ENCODE measurements at places on chromosomes 3 and 15. TPM values are rescaled to one million over a fixed set of nuclear protein-coding genes. Genes with fewer than 3 reads are reported as not detected.

GRCh38 chr3:9280451-9281219 lies 31.2 kb upstream of the SRGAP3 start:
- no peak for DNase-seq
- no peaks in the 10 kb centered on the region for H3K27me3 ChIP-seq
- H3K27ac ChIP-seq: no peak overlapping the region
- no peaks in the 10 kb centered on the region for H3K36me3 ChIP-seq
- H3K4me3 ChIP-seq: no peak overlapping the region
- H3K4me1 ChIP-seq: no peaks in the 10 kb centered on the region

GRCh38 chr3:29538610-29538958 lies 257.7 kb downstream of the RBMS3 start:
- H3K4me3 ChIP-seq: no peak overlapping the region
- H3K27me3 ChIP-seq: no peaks in the 10 kb centered on the region
- no peak for DNase-seq
- no peaks in the 10 kb centered on the region for H3K36me3 ChIP-seq

- H3K27ac ChIP-seq: peak overlapping the region; percentile 90
- no peaks in the 10 kb centered on the region for H3K36me3 ChIP-seq
- H3K27me3 ChIP-seq: no peaks in the 10 kb centered on the region
These were observed 225.1 kb downstream of the ITPR1 start for GRCh38 chr3:4718179-4718736.

DNA sequence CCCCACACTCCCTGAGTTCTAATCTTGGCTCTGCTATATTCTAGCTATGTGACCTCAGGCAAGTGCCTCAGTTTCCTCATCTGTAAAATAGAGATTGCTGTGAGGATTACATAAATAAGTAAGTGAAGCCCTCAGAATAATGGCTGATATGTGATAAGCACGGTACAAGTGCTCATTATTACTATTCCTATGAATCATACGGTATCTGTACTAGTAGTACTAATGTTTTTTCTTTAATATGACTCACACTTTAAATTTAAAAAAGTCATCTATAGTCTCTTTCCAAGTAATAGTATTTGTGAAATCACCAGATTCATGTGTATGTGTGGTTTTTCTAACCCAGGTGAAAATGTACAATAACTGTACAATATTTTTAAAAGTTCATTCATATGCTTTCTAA lies 58.7 kb downstream of the CLDN11 start:
- DNase-seq: no peak
- peaks cover 33% of the 10 kb centered on the region for H3K27me3 ChIP-seq
- H3K27ac ChIP-seq: no peak overlapping the region
- no peak overlapping the region for H3K4me3 ChIP-seq
- H3K36me3 ChIP-seq: no peaks in the 10 kb centered on the region
- no peaks in the 10 kb centered on the region for H3K4me1 ChIP-seq

GRCh38 chr3:129034642-129035041 lies 25.9 kb upstream of the GP9 start:
- no peak overlapping the region for H3K4me3 ChIP-seq
- no peak overlapping the region for H3K27ac ChIP-seq
- H3K27me3 ChIP-seq: peaks cover 9% of the 10 kb centered on the region
- no peaks in the 10 kb centered on the region for H3K36me3 ChIP-seq

Gene CHRFAM7A
- polyA plus RNA-seq: 3.2 TPM

- no peaks in the 10 kb centered on the region for H3K27me3 ChIP-seq
- H3K4me1 ChIP-seq: no peaks in the 10 kb centered on the region
- no peak overlapping the region for H3K27ac ChIP-seq
- no peak for DNase-seq
- no peak overlapping the region for H3K4me3 ChIP-seq
These were observed 24.7 kb upstream of the MCTP2 start for GRCh38 chr15:94206463-94207167.

DNA sequence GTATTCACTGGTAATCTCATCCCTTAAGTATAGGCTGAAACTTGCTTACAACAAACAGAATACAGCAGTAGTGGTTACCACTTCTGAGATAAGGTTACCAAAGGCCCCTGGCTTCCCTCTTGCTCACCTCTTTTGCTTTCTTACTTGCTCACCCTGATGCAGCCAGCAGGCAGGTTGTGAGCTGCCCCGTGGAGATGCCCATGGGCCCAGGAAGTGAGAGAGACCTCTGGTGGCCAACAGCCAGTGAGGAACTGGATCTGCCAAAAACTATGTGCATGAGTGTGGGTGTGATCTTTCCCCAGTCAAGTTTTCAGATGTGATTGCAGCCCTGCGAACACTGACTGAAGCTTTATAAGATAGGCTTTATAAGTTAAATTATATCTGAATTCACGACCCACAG lies 48.7 kb downstream of the NMNAT3 start:
- H3K27me3 ChIP-seq: no peaks in the 10 kb centered on the region
- H3K4me3 ChIP-seq: no peak overlapping the region
- no peaks in the 10 kb centered on the region for H3K4me1 ChIP-seq
- H3K27ac ChIP-seq: no peak overlapping the region

GRCh38 chr3:32820430-32820829 lies 2.6 kb downstream of the TRIM71 start:
- peaks cover 13% of the 10 kb centered on the region for H3K4me1 ChIP-seq
- H3K27ac ChIP-seq: no peak overlapping the region
- peaks cover 43% of the 10 kb centered on the region for H3K27me3 ChIP-seq
- no peaks in the 10 kb centered on the region for H3K36me3 ChIP-seq
